ENCODE measurements at places on chromosomes 12 and 14.

DNA sequence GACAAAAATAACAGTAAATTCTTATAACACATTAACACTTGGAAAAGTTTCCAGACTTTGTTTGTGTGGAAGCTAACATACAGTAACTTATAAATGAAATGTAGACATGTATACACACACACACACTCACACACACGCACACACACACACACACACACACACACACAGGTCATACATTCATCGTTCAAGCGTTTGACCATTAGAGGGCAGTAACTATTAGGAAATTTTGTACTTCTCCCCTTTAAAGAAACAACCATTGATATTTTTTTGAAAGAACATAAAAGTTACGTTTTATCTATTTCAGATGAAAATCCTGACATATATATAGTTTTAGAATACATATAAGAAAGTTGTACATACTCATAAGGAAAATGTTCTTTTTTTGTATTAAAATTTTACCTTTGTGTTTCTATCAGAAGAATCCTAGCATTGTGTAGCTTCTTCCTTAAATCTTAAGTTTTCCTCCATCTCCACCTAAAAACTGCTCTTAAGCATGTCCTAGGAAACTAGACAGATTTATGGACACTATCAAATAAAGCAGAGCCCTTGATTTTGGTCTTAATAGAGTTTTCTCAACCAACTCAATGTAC is 29.0 kb downstream of the PTPRQ start:
- no peak for DNase-seq

DNA sequence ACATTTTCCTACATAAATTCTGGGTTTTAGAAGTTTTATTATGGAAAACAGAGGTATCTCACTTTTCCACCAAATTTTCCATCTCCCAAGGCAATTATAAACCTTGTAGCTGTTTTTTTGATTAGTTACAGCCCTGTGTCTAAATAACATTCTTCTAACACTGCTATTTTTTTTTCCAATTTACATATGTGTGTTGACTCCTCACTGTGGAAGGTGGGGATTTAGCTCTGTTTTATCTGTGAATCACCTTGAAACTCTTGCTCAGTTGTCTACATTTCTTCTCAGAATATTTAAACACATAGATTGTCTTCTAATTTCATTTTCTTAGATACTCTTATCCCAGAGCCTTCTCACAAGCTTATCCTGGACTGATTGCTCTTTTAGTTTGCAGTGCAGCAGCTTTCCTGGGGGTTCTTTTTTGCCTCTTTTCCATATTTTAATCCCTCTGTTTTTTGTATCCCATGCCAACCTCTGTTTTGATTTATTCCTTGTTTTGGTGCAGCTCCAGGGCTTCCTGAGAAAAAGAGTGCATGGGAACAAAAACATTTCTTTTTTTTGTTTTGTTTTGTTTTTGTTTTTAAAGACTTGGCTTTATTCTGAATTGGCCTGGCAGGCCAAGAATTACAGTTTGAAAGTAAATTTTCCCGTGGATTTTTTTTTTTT is 36.7 kb downstream of the TBC1D15 start:
- no peak for DNase-seq

- peak; percentile 27 for DNase-seq
These were observed 285.3 kb downstream of the ZFP36L1 start for GRCh38 chr14:68507544-68508081.

DNA sequence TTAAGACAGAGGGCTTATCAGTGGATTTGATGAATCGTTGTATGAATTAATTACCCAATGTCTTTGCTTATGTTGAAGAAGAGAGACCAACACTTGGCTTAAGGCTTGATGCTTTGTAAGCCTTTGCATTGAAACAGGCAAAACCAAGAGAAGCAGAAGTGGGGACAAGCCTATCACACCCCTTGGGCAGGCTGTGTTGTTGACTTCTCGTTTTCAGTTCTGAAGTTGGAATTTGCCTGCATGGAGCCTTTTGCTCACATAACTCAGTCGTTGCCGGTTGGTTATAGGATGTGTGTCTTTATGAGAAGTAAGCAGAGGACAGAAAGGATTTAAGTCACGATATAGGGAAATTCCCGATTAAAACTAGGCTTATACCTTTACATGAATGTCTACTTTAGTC is 94.7 kb downstream of the CCDC92 start:
- DNase-seq = no peak

- DNase-seq = no peak
These were observed 50.2 kb downstream of the KCNK13 start for GRCh38 chr14:90111895-90112534.

- no peak for DNase-seq
These were observed 8.6 kb upstream of the ASB2 start for GRCh38 chr14:93984987-93985410.

DNA sequence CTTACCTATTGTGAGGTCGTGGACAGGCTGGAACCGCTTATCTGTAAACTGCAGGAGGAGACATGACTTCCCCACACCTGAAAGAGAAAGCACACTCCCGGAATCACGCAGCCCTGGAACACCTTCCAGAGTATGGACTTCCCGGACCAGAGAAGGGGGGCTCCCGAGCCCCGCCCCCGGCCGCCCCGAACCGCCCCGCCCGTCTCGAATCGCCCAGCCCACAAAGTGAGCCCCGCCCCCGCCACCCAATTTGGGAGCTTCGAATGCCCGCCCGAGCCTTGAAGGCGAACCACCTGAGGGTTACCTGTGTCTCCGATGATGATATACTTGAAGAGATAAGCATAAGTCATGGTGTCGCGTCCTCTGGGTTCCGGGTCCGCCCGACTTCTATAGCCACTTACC is 235 bp downstream of the RAB2B start:
- peak; percentile 82 for DNase-seq

GRCh38 chr12:130577351-130577750 is 138.7 kb downstream of the RIMBP2 start:
- no peak for DNase-seq

DNA sequence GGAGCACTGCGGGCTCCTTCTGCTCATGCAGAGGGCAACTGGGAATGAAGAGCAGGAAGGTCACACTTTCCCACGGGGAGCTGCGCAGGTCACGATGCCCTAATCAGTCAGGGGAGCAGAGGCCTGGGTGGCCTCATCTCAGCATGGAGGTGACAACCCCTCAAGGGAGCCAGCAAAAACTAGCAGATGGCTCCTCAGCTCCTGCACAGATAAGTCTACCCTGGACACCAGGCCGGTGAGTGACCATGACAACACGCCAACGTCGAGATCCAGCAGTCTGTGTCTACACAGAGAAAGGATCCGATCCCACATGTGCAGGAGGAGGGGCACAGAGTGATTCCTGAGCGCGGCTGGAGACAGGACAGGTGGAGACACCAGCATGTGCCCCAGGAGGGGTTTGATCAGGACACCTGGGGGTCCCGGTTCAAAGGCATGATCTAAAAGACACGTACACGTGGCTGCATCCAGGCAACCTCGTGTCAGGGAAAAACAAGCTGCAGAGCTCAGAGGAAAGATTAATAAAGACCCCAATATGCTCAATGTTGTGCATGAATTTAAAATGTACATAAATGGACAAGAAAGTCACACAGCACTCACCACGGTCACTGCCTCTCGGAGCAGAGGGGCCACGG is 153.7 kb upstream of the SFSWAP start:
- no peak for DNase-seq

DNA sequence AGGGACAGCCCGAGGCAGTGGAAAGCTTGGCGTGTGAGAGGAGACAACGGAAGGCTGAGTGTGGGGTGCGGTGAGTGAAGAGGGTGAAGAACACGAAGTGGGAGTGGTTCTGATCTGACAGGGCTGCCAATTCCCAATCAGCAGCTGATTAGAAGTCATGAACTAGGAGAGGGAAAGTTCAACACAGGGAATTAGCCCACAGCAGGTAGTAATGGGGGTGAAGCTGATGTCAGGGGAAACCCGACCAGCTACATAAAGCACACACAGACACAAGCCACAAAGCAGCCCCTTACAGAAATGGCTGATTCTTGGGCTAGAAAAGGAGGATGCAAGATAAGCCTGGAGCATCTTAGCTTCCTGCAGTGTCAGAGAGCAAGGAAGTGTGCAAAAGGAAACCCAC is 47.5 kb upstream of the TCL1A start:
- DNase-seq = no peak

- no peak for DNase-seq
These were observed 259.5 kb upstream of the E2F7 start for GRCh38 chr12:77324763-77325468.

Measured in activated T-cell treated with anti-CD3 and anti-CD28 coated beads for 1 hour (primary cell).